ENCODE measurements at places on chromosomes 6 and 20.

DNA sequence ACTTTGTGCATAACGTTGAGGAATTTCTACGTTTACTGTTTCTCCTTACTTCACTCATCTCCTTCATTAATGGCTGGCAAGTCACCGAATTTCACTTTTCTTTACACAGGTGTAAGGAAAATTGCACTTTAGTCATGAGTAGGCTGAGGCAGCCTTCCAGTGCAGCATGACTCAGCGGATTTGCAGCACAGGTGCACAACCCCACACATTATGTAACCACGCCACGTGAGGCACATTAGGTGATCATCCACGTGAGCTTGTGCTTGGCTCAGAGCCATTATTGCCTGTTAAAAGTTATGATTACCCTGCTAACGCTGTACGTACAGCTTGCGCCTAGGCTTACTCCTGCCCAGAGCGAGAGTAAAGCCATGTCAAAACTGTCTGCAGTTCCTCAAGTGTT lies 158.8 kb downstream of the NKAIN2 start:
- no peak for DNase-seq

DNA sequence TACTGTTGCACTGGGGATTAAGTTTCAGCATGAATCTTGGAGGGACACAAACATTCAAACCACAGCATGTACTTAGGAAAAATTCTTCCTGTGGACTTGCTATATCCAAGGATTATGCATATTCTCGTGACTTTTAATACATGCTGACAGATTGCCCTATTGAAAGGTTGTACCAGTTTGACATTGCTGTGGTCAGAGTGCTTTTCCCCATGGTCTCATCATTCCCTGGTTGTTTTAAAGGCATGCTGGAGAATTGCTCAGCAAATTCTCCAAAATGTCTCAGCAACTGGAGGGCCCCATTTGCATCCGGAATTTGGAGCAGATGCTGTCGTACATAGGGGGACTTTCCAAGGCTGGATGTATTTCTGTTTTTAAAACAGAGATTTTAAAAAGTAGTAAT lies 7.4 kb downstream of the HECA start:
- no peak for DNase-seq

- DNase-seq = no peak
Observed at GRCh38 chr6:163992701-163993100, 578.2 kb downstream of the QKI start.

- peak; percentile 2 for DNase-seq
Observed at GRCh38 chr6:80454197-80454596, 347.7 kb downstream of the BCKDHB start.

- DNase-seq = no peak
Observed at GRCh38 chr6:158010591-158011477, 29.2 kb downstream of the SYNJ2 start.

DNA sequence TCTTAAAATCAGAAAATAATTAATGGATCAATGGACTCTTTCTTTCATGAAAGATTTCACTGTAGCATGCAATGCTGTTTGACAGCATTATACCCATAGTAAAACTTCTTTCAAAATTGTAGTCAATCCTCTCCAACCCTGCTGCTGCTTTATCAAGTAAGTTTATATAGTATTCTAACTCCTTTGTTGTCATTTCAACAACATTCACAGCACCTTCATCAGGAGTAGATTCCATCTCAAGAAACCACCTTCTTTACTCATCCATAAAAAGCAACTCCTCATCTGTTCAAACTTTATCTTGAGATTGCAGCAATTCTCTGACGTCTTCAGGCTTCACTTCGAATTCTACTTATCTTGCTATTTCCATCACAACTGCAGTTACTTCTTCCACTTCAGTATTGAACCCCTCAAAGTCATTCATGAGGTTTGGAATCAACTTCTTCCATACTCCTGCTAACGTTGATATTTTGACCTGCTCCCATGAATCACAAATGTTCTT lies 26.4 kb upstream of the BACH2 start:
- DNase-seq = no peak

Measured in CD4-positive, alpha-beta T cell treated with Interleukin-1 beta for 1 hour (primary cell).